GM18507 (cell line): ENCODE measurements at places on chromosomes 5 and 9.

DNA sequence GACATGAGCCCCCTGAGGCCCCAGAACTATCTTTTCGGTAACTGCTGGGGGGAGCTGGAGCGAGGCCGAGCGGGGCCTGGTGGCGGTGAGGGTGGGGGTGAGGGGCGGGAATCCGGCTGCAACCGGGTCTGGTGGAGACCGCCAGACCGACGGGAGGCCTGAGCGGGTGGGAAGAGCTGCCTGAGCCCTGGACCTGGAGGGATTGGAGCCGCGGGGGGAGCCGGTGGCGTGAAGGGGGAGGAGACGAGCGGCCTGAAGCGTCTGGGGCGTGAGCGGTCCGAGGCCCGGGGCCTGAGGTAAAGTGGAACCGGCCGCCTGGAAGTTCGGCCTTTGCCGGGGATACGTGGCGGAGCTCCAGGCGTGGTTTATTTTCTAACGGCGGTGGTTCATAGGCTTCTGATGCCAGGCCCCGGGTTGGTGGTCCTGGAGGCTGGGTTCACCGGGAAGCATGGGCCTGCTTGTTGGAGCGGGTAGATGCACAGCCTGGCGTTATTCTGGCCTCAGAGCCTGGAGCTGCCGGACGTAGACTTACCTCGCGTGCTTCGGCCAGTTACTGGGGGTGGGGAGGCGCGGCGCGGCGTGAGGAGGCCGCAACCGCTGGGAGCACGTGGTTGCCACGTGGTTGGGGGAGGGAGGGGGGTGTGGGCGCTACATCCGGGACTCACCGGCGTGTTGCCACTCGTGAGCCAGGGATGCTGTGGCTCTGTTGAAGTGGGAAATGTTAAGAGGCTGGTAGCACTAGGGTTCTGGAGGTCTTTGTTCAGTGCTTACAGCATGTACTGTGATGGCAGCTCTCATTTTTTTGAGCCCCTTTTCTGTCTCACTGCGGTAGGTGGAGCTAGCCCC lies 544 bp downstream of the NPM1 start:
- DNase-seq = peak; percentile 44

DNA sequence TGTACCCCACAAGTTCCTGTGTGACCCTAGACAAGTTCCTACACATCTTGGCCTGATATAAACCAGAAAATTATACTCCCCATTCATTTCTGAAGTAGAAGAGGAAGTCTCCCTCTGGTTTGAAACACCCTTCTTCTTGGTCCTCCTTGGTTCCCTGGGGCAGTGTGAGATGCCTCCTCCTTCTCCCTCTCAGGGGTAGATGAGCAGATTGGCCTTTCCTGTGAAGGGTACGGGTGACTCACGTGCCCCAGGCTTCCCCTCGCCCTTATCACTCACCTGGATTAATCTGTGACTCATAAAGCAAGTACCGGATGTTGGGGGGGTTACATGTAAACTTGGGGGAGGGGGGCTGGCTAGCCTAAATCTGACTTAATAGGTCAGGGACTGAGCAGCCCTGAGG lies 11.1 kb upstream of the AQP3 start:
- no peak for DNase-seq

DNA sequence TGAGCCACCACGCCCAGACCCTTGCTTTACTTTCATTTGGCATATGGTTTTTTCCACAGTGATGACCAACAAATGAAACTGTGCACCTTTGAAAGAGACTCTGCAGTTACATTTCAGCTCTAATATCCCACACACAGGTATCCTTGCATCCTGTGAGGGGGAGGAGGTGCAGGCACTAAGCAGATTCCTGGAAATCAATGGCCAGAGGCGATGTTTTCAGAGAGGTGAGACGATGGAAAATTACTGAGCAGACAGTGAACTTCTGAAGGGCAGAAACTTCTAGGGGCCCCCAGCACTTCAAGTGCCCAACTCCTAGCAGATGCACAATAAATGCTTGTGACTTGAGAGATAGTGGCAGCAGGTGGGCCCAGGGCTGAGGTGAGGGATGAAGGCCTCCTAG lies 29.8 kb upstream of the GNE start:
- no peak for DNase-seq

DNA sequence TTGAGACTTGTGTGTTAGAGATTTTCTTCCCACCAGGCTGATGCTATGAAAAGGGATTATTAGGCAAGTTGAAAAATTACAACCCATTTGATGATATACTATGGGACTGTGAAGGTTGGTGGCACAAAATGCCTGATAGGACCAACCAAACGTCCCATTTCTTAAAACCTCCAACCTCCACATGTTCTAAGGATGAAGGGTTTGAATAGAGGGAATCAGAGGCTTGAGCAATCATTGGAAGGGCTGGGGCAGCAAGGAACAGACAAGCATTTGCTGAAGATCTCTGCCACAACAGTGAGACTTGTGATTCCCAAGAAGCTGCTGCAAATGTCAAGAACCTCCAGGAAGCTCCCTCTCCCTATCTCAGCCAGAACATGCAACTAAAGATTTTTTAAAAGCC lies 283.1 kb downstream of the ELAVL2 start:
- DNase-seq = no peak

- DNase-seq = no peak
Observed at GRCh38 chr5:131749723-131750470, 46.9 kb downstream of the FNIP1 start.

- no peak for DNase-seq
Observed at GRCh38 chr9:94668418-94668927, 29.2 kb upstream of the FBP1 start.

GRCh38 chr5:10406651-10407050 lies 35.0 kb upstream of the ROPN1L start:
- no peak for DNase-seq
